ENCODE measurements at places on chromosomes 3 and 15.

DNA sequence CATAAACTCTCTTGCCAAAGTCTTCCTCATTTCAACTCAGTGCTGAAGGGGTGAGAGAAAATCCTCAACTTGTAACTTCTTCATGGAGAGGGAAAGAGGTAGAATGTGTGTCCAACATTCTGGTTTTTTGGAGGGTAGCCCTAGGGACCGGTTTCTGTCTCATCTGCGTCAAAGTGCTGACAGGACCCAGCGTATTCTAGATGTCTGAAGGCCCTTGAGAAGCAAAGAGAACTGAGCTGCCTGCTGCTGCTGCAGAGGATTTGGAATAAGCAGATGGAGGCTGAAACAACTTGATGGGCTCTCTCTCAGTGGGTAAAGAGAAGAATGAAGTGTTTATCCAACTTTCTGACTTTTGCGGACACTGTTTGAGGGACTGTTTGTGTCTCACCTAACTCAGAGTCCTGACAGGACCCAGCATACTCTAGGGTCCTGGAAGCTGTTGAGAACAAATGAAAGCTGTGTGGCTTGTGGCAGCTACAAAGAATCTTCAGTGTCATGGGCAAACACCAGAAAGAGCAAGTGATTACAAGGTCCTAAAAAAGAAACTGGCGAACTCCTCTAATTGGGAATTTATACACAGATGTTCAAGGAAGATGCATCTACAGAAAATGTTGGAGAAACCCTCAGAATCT is 174.4 kb downstream of the SI start:
- DNase-seq: no peak

DNA sequence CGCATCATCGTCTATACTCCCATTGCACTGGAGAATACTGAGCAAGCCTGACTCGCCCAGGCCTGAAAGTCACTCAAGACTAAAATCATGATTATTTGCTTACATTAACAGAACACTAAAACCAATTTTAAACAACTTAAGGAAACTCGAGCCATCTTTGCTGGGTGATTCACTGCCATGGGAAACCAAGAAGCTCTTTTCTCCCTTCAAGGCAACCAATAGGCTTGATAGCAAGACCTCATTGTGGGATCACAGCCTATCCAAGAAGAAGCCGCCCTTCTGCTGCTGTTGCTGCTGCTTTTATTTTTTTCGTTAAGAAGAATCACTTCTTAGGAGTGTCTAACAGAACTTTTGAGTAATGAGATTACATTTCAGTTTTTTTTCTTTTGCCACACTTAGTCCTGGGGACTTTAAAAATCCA is 479.4 kb downstream of the FOXP1 start:
- DNase-seq: no peak

DNA sequence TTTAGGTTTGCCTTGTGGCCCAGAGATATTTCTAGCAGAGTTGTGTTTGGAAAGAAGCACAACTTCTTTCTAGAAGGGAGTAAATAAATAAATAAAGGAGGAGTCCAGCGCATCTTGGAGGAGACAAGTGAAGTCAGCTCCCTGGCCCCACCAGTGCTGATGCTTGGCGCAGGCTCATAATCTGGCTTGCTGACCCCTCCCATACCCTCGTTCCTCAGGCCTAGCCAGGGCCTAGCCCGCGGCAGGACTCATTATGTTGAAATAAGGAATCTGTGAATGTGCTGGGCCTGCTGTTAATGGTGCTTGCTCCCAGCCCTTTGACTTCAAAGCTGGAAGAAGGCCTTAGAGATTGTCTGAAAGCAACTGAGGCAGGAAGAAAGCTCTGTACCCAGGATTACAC is 3.1 kb downstream of the ZNF710 start:
- no peak for DNase-seq

DNA sequence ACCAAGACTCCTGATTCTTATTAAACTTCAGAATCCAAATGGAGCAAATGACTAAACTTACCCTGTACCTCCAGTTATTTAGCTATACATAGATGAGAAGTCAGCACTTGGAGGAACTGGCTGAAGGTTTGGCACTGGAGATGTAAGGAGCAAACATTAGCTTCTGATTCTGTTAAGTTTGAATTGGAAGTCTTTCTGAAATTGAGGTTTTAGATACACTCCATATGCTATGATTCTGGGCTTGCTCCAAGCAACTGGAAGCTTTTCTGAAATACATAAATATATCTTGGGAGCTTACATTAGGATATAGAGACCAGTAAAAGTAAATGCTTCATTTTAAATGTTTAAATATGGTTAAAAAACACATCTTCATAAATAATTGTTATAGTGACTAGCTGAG is 333.7 kb downstream of the EPHA3 start:
- DNase-seq: no peak
